RPMI7951 (cell line): ENCODE measurements at places on chromosomes 5 and 9. TPM values are rescaled to one million over a fixed set of nuclear protein-coding genes. Genes with fewer than 3 reads are reported as not detected.

DNA sequence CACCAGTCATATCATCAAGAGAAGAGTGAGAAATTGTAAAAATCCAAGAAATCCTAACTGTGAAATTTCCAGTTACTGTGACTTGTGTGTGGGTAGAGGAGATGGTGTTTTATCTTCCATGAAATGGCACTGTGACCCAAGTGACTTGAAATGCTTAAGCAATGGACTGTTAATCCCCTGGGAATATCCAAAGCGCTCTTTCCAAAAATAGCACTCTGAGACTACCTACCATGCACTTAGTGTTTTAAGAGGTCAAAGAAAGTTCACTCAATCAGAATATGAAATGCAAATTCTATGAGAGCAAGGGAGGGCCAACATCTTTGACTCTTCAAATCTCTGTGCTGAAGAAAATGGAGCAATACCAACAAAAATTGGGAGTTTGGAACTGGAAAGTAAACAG is 244.0 kb downstream of the GABRB2 start:
- DNase-seq: no peak

DNA sequence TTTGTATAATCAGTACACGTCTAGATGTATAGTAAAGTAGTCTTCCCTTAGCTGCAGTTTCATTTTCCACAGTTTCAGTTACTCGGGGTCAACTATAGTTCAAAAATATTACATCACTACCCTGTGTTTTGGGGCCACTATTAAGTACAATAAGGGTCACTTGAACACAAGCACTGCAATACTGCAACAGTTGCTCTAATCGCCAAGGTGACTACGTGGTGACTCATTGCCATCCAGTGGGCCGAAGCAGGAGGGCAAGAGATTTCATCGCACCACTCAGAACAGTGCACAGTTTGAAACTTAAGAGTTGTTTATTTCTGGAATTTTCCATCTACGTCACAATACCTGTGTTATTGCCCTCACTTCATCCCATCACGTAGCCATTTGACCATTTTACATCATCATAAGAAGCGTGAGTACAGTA is at the start of gene ARL14EPL:
Gene ARL14EPL, plus strand, starts transcription at position 379 of the 424 bp plus-strand sequence. CDS start 18,994 bp downstream, outside the sequence.
- DNase-seq: peak; percentile 84

GRCh38 chr5:73640861-73641320 is 14.9 kb downstream of the ARHGEF28 start:
- peak; percentile 54 for DNase-seq

The LCN9 gene
- not detected in 2 replicates for total RNA-seq

DNA sequence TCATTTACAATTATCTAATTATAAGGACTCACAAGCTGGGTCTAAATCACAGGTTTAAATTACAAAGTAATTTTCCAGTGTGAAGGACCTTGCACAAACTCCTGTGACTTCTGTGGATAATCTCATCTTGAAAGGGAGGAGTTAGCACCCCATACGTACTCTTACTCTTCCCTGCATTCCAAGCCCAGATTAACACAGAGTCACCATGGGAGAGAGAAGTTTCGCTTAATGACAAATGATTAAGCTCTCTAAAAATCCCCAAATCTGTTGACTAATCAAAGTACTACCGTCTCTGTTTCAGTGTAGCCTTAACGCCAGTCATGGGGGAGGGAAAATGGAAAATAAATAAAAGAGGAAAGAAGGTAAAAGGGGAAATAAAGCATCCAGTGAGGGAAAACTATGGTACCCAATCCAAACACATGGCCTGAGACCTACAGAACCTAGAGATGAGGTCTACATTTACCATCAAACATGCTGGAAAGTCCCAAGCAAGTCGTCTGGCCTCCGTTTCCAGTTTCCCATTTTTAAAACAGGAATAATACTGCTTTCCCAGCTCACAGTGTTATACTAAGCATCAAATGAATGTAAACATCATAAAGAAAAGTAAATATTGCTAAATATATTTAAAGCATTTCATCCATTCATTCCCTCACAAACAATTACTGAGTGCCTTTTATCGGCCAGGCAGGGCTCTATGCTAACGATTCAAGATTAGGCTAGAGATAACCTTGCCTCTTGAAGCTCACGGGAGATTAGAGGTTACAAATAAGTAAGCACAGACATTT is 63.2 kb downstream of the PCA3 start:
- DNase-seq: no peak

GRCh38 chr5:138533973-138534941 is 8.8 kb downstream of the ETF1 start:
- DNase-seq: no peak

GRCh38 chr9:129335464-129336129 is 157.5 kb upstream of the IER5L start:
- DNase-seq: no peak

- peak; percentile 66 for DNase-seq
Observed at GRCh38 chr5:112004867-112005622, 248.1 kb upstream of the NREP start.

- no peak for DNase-seq
Observed at GRCh38 chr9:15189481-15189880, 117.5 kb downstream of the TTC39B start.

GRCh38 chr9:84935528-84936117 is 266.1 kb downstream of the NTRK2 start:
- DNase-seq: no peak

The DMRTA1 gene
- 0.78 and 1.1 TPM in 2 replicates for total RNA-seq

The CTSV gene
- 9.1 TPM in 2 replicates for total RNA-seq

DNA sequence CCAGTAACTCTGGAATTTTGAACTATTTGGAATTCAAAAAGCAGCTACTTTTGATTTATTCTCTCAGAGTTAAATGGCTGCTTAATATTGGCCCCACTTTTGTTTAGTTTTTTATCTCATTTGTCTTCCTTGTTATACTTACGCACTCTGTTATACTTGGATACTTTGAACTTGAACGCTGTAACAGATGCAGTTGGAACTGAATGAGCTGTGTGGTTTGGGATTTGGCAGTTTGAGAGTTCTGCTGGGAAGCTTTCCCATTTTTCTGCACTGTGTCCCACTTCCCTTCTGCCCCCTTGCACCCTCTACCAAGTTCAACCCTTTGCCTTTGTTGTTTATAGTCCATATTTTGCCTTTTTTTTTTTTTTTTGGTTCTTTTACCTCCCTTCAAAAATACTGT is 3.8 kb downstream of the RHOBTB3 start:
- no peak for DNase-seq

The TPM2 gene
- 146 and 206 TPM in 2 replicates for total RNA-seq

The MARCOL gene
- not detected in 2 replicates for total RNA-seq

GRCh38 chr9:80204054-80204453 is 632.3 kb downstream of the TLE4 start:
- DNase-seq: no peak

DNA sequence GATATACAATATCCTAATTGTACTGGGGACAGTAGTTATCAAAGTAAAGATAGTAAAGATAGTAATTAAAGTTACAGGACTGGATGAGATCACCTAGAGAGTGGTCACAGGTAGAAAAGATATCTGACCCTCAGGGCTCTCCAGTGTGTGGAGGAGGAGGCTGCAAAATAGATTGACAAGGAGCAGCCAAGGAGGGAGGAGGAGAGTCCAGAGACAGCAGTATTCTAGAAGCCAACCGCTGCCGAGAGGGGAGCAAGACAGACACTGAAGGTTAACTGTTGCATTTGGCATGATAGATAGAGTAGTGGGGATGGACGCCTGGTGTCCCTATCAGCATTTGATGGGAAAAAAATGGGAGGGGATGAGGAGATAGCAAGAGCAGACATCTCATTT is 17.0 kb upstream of the F2RL1 start:
- DNase-seq: no peak

DNA sequence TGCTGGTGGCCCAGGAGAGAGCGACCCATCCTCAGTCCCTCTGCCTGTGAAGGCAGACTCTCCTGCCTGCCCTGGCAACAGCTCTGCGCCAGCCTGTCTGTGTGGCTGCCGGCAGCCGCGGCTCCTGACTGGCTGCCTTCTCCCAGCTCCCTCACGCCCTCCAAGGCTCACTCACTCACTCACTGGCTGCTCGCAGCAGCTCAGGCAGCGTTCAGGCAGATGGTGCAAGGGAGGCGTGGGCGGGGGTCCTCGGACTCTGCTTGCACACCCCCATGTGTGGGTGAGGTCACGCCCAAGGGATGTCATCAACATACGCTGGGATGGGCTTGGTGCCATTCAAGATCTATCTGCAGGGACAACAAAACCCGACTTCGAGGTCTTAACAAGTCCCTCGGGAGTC is 66.7 kb downstream of the DAB2IP start:
- DNase-seq: no peak

DNA sequence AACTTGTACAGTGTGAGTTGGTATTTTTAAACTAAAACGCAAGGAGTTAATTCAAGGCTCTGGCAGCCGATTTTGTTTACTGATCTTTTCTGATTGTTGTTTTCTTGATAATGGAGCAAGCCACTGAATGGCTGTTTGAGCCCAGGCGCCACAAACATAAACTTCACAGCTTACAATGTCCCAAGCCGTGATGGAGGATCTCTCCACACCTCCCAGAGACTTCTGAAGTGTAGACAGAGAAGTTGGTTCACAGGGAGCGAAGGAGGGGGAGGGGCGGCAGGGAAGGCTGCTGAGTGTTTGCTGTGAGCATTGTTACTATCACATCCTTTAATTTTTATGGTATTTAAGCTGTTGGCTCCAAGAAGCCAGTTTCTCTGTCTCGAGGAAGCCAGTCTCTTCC is 14.7 kb downstream of the ISL1 start:
- DNase-seq: no peak

DNA sequence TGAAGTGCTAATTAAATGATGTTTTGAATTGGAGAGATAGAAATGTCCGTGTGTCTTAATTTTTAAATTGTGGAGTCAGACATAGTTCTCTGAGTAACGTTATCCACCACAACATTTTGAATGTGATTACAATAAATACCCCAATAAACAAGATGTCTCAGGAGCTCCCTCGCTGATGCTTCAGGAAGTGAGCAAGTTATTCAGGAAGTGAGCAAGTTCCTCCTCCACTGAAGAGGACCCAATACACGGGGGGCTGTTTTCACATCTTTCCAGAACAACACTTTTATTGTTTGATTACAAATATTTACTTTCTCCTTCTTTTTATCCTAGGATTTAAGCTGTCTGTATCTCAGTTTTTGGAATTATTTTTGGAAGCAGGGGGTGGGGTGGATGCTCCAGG is 363.8 kb downstream of the LRRC70 start:
- DNase-seq: no peak

The AGXT2 gene
- total RNA-seq: not detected in 2 replicates

DNA sequence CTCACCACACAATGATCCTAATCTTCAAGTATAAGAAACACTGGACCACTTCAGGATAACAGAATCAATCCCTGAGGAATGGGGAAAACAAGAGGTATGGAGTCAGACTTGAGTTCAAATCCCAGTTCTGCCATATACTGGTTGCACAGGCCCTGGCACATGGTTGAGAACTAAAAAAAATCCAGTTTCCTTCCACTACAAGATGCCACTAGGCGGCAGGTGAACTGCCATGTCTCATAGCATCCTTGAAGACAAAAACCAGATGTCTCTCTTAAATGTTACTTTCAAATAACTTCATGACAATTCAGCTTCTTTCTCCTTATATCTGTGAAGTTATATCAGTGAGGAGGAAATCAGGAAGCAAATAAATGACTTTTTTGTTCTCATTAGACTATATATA is 11.0 kb downstream of the DEPDC1B start:
- no peak for DNase-seq

DNA sequence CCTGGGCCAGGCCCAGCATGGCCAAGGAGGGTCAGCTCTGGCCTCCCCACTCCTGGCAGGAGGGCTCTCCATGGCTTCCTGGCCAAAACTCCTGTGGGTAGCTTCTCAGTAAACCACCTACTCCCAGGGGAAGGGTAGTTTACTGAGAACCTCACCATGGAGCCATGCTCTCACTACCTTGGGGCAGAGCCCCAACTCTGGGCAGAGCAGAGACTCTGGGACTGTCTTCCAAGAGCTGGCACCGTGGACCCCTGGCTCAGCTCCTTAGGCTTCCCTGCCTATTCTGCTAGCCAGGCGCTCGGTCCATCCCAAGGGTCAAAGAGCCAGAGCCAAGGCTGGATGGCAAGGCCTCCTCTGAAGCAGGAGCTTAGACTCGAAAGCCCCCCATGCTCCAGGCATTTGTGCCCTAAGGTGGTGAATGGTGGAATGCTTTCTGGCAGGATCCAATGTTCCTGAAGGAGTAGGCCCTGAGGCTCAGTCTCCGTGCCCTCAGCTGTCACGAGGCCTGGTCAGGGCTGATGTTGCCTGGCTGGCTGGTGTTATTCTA is 19.6 kb downstream of the TCF7 start:
- DNase-seq: no peak

DNA sequence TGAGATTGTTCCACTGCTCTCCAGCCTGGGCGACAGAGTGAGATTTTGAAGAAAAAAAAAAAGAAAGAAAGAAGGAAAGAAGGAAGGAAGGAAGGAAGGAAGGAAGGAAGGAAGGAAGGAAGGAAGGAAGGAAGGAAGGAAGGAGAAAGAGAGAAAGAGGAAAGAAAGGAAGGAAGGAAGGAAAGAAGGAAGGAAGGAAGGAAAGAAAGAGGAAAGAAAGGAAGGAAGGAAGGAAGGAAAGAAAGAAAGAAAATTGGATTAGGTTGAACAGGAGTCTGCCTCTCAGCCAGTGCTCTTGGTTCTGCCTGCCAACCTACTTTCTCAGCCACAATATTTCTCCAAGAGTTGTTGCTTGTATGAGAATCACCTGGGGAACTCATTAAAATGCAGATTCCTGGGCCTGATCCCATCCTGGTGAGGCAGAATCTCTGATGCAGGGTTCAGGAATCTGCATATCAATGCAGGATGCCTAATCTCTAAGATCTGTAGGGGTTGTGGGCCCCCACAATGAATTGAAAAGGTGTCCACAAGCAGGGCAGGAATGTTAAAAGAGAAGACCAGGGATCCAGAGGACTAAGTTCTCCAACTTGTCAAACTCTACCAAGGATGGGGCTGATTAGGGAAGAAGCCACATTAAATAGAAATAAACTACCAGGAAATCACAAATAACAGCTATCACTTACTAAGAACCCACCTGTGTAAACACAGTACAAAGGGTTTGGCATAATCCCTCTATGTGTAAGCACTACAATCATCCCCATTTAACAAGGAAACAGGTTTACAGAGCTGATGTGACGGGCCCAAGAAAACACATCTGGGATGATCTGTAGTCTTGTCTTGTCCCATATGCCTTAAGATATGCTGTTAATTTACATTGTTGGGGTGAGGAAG is 23.4 kb upstream of the GALNT10 start:
- DNase-seq: no peak

The ABHD17B gene
- 12.0 and 14.5 TPM in 2 replicates for total RNA-seq
